Eye (tissue), 1 donor: ENCODE measurements at places on chromosomes 16 and 17.

- peak; percentile 54 for DNase-seq
These were observed 111.9 kb downstream of the GSG1L start for GRCh38 chr16:27951489-27952120.

GRCh38 chr16:87141402-87141801, 175.8 kb downstream of the C16orf95 start:
- no peak for DNase-seq

GRCh38 chr17:59627770-59628171, 8.1 kb downstream of the CLTC start:
- no peak for DNase-seq

GRCh38 chr17:52244689-52245088, 86.2 kb upstream of the CA10 start:
- no peak for DNase-seq
